Ammon's horn (tissue), 1 donor: ENCODE measurements at places on chromosomes 5 and 9.

GRCh38 chr9:70439991-70440706, 25.7 kb upstream of the KLF9 start:
- peak; percentile 30 for DNase-seq

DNA sequence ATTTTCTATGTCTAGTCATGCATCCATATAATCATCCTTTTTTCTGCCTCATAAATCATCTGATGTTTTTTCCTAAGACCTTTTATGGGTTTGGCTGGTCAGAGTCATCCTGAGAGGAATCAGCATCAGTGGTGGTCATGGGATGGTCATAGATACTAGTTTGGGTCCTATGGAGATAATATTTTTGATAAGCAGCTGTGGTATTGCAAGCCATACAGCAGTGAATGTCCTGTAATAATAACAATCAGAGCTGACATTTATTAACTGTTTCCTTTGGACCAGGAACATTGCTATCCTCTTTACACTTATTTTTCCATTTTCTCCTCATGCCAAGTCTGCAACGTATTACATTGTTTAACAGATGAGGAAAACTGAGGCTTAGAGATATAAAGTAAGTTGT, 83.1 kb downstream of the TEX10 start:
- DNase-seq: no peak

DNA sequence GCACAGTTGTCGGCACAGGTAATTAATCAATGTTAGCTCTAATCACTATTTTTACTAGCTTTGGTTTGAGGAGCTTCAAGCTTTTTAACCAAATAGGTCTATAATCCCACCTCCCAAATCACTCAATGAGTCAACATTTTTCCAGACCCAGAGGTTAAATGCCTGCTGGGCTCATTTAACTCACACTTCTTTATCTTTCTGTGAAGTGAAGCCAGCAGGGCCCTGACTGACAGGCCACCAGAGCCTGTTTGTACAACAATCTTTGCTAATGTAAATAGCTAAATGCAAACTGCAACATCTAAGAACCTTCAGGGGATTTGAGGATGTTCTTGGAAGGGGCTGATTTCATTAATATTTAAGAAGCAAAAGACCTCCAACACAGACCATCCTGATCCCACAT, 98.4 kb upstream of the NREP start:
- no peak for DNase-seq

DNA sequence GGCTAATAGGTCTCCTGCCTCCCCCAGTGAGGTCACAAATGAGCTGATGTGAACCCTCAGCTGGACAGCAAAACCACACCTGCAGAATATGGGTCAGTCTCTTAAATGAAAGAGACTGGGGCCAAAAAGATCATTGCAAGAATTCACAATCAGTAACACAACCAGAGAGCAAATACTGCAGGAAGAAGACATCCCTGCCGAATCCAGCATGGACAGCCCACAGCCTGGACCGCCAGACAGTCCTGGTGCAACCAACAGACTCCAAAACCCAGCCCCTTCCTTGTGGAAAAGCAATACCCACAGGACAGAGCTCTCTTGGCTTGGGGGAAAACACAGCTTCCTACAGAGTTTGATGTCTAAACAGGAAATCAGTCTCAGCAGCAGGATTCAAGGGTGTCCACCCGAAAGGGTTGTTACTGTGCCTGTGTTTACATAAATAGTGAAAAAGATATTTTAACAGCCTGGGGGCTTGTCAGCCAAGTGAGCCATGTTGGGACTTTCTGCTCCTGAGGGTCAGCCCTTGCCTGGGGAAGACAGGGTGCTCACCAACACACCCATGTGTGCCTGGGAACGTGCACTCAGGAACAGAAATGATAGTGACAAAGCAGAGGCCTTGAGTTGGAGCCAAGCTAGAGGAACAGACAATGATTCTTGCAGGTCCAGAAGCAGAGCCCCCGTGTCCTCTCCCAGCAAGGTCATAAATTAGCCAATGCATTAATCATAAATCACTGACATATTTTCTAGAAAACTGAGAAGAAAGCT, 106.2 kb downstream of the SEMA5A start:
- DNase-seq: no peak

DNA sequence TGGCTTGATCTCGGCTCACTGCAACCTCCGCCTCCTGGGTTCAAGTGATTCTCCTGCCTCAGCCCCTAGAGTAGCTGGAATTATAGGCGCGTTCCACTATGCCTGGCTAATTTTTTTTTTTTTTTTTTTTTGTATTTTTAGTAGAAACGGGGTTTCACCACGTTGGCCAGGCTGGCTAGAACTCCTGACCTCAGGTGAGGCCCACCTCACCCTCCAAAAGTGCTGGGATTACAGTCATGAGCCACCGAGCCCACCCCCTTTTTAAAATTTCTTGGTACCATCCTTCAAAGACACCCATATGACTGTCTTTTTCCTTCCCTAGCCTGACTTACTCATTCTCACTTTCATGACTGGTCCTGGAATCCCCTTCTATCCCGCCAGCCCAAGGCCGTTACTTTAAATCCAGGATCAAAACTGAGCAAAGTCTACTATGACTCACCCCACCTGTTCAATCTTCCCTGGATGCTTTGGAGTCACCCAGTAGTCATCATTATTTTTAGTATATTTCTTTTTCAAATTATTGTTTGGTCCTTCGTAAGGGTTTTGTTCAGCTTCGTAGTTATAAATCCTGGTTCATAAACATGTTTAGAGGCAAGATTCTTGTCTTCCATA, 1.2 kb upstream of the TBCA start:
- DNase-seq: no peak

- no peak for DNase-seq
These were observed 115.6 kb upstream of the RETREG1 start for GRCh38 chr5:16732356-16732755.

DNA sequence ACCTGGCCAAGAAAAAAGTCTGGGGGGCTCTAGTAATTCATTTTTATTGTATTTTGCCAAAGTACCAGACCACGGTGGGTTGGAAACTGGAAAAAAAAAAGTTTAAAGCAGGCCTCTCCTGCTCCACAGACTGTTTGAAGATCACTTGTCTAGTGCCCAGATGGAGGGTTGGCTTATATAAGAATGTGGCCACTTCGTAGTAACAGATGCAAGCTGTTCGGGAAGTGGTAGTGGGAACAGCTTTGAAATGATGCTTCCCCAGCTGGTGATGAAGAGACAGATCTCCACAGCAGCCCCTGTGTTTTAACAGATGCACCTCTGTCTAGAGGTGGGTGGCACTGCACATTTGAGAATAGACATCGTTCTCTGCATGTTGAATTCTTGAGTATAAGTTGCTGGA, 54.3 kb upstream of the DMRT3 start:
- no peak for DNase-seq

GRCh38 chr9:91037511-91038482, 236.2 kb downstream of the SYK start:
- no peak for DNase-seq

DNA sequence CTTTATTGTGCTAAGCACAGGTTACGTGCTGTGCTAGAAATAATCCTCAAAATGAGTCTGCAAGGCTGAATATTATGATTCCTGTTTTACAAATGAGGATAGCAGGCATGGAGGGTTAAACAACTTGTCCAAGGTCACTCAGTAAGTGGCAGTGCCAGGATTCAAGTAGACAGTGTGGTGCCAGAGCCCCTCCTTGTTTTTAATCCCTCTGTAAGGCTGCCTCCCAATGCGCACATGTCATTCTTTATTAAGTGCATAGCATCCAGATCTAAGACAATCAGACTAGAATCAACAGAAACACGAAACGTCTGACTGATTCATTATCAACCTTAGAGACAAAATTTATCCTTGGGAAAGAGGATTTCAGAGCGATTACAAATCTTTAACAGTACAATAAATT, 199.6 kb downstream of the SMARCA2 start:
- no peak for DNase-seq

DNA sequence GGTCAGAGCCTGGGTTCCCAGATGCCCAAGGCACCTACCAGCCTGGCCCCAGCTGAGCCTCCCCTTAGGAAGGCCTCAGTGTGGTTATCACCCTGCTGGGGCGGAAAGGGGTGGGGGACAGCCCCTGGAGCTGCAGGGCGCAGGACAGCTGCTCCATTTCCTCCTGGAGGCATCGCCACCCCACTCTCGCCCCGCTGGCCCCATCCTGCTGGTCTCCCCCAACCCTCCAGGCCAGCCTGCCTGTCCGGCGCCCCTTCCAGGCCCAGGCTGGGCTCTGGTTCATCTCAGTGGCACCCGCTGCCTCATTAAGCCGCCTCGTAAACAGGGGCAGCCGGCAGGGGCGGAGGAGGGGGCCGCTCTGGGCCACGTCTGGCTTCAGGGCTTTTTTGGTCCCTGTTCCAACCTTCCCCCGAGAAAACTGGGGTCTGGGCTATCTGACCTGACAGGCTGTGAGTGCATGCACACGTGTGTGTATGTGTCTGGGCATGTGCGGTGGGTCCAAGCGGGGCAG, 30.8 kb upstream of the ENHO start:
- DNase-seq: no peak
